ENCODE measurements at places on chromosomes 7 and 10.
A peak's percentile ranks its signal among the peaks of the same experiment; 100 is the strongest.

DNA sequence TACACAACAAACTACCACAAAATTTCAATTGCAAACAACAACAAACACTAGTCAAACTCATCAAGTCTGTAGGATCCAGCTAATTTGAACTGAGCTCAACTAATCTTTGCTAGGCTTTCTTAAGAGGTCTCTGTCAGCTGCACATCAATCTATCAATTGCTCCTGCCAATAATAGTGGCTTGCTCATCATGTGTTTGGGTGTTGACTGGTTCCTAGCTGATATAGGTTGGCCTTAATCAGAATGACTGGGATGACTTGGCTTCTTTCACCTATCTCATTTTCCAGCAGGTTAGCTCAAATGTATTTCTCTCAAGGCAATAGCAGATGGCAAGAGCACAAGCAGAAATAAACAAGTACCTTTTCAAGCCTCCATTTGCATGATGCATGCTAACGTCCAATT is 370.3 kb upstream of the NFE2L3 start:
- ATAC-seq, result no peak

DNA sequence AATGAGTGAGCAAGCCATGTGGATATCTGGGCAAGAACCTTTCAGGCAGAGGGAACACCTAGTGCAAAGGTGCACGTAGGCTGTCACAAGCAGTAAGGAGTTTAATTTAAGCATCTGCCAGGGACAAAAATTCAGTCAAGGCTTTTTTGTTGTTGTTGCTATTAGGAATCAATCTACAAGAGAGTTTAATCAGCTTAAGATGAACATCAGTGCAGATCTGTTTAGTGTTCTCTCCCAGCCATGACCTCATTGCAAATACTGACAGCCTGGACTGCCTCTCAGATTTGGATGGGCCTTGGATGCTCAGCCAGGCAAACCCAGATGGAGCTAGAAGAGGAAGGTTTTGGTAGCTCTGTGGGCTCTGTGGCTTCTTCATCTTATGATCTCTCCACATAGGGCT is 3.3 kb upstream of the GLCCI1 start:
- ATAC-seq, result no peak

DNA sequence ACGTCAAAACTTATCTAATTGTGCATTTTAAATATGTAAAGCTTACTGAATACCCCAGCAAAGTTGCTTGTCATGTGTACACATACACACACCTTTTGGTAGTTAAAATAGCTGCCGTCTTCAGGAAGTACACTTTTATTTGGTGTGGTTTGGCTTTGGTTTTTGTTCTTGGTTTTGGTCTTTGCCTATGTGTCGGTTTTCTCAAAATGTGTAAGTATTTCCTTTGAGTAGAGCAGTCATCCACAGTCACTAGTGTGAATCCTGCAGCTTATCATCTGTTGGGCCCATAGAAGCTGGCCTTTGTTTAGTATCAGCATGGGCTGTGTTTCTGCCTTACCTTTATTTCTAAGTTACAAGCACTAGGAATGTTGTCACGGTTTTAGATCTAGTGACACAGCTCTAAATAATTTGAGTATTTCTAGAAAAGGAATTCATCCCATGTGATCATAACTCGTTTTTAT is 35.3 kb downstream of the NET1 start:
- ATAC-seq, result peak; percentile 71

GRCh38 chr7:47253650-47254080 is 328.2 kb downstream of the TNS3 start:
- no peak for ATAC-seq

DNA sequence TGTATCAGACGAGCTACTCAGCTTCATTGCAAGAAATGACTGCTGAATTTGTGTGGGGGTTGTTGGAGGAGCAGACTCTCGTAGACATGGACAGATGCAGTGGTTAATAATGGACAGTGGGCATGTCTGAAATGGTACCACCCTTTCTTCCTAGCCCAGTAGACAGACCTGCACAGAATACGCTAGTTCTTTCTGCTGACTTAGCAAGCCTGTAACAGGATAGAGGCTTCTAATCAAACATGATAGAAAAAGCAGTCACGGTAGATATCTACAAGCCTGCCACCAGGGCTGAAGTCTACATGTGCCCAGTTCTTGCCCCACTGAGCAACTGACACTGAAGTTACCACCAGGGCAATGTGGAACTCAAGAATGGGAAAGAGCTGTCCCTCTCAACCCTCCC is 188.0 kb downstream of the FANK1 start:
- ATAC-seq, result no peak
